ENCODE measurements at places on chromosomes 3 and 15.

- no peak for DNase-seq
Measured at GRCh38 chr15:25832158-25832557, 31.0 kb downstream of the ATP10A start.

DNA sequence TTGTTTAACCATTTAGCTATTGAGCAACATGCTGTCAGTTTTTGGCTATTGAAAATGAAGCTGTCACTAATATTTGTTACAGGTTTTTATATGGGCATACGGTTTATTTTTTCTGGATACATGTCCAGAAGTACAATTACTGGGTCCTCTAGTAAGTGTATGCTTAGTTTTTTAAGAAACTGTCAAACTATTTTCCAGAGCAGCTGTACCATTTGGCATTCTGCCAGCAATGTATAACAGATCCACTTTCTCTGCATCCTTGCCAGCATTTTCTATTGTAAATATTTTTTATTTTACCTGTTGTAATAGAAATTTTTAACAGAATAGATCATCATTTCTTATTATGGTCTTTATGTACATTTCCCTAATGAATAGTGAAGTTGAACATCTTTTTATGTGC lies 658.8 kb downstream of the EDEM1 start:
- no peak for DNase-seq

DNA sequence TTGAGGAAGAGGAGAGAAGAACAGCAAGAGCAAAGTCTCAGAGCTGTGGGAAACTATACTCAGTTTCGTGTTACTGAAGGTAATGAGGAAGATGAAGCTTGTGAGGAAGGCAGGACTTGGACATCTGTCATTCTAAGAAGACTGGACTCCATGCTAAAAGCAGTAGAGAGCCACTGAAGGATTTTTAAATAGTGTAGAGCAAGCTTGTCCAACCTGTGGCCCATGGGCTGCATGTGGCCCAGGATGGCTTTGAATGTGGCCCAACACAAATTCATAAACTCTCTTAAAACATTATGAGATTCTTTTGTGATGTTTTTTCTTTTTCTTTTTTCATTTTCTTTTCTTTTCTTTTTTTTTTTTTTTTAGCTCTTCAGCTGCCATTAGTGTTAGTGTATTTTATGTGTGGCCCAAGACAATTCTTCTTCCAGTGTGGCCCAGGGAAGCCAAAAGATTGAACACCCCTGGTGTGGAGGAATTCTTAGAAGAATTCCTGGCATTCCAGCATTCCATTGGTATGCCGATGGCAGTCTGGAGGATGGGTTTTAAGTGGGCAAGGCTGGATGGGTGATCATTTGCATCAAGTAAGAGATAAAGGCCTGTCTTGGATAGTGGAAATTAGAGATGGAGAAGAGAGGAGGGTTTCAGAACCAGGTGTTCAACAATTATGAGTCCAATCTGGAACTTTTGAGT lies 6.9 kb upstream of the NFKBIZ start:
- no peak for DNase-seq

- DNase-seq = no peak
Measured at GRCh38 chr3:64992530-64993285, 304.9 kb upstream of the ADAMTS9 start.

GRCh38 chr15:36218322-36218721 lies 361.1 kb upstream of the CDIN1 start:
- no peak for DNase-seq

DNA sequence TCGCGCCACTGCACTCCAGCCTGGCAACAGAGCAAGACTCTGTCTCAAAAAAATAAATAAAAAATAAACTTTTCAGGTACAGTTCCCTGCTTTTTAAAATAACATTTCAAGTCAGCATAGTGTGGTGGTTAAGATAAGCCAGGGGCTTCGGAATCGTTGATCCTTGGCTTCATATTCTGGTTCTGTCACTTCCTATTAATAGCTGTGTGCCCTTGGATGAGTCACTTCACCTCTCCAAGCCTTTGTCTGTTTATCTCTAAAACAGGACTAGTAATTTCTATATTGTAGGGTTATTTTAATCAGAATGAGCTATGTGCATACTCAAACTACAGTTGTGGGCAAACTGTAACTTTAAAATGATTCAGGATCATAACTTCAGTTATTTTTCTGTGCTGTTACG lies 53.8 kb upstream of the SENP5 start:
- no peak for DNase-seq

Measured in stimulated activated naive CD8-positive, alpha-beta T cell treated with anti-CD3 and anti-CD28 coated beads, Interleukin-15, Interleukin-2, amounts not matched to agents 100 U/mL and 50 U/mL, for 24 hours (primary cell).